PC-9 (cell line): ENCODE measurements at places on chromosomes 7 and 10. TPM values are rescaled to one million over a fixed set of nuclear protein-coding genes. Genes with fewer than 3 reads are reported as not detected.

The FEZF1 gene
- not detected in 2 replicates for total RNA-seq

The USP54 gene
- 38.3 and 52.4 TPM in 2 replicates for total RNA-seq

The EN2 gene
- not detected in 2 replicates for total RNA-seq

DNA sequence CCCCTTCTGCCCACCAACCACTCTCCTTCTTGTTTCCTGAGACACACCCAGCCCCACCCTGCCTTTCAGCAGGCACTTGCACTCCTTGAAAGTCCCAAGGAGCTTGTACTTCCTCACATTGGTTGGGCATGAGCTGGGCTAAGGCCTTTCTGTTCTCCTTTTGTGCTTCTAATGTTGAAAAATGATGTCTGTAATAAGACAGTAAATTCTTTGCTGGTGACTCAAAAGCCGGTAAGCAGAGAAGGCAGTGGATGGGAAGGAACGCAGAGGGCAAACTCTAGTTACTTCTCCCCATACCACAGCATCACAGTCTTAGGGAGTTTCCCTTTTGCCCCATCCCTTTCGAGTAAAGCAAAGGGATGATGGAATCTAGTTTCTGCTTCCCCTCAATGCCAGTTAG, 185.6 kb downstream of the PLXNA4 start:
- no peak for DNase-seq

GRCh38 chr7:39647816-39648215, 24.4 kb downstream of the RALA start:
- DNase-seq, result no peak

DNA sequence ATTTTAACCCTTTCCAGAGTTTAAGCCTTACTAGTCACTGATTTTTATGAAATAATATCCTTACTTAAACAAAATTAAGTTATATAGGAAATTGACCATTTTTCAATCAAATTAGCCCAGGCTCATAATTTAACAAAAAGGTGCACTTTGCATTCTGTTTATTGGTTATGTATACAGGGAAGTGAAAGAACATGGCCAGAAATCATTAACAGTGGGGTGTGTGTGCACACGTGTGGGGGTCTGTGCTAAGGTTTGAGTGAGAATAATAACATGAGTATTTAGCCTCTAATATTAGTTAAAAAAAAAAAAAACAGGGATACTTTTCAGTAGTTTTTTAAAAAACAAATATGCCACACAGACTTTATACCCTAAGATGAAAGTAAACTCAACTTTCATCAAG, 510.5 kb upstream of the PFKP start:
- DNase-seq, result no peak

DNA sequence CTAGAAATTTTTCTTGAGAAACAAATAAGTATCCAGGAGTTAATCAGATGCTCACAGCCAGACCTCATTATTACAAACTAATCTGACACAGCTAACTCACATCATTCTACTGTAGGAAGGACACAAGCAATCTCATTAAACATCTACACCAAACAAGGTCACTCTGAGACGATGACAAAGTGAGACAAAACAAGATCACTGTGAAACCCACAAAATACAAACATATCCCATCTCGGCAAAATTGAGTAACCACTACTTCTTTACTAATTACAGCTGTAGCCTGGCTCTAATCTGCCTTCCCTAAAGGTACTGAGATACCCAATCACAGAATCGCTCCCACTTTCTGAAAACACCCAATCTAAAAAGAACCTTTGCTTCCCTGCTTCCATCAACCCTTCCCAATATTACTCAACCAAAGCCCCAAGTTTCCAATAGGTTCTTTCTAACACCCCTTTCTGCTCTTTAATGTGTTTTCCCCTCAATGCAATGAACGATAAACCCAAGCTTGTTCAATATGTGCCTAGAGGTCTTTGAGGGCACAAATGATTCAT, 26.9 kb downstream of the CCDC6 start:
- DNase-seq, result no peak

DNA sequence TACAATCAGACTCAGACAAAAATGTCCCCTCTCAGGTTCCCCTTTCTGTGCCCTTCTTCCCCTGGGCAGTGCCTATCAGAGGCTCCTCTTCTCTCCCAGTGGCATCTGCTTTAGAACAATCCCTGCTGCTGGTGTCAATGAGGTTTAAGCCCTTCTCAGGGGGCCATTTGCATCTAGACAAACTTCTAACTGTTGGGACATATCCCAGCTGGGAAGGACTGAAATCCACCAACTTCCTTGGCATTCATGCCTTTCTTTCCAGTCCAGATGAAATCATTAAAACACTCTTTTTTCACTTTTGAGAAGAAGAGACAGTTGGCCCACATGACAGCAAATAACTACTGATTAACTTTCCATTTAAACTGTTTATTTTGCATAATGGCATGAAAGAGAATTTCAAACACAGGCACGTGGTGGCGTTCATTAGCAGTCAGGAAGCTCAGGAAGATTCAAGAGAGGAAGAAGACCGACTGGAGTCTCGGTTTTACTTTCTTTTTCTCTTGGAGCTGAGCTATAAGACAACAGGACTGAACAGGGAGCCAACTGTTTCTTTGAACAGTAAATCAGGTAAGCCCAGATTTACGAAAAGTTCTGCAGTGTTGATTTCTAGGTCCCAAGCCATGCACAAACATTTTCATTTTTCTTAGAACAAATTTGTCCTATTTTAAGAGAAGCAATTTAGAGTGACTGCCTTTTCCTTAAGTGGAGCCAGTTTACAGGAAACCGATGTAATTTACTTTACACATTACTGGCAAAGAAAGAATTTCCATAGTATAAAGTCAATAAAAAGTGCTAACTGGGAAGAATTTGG, at the start of gene GIMAP2:
TSS of gene GIMAP2 (plus strand) at position 488 of the 811 bp plus-strand sequence. CDS start 1,354 bp downstream, outside the sequence.
- no peak for DNase-seq

DNA sequence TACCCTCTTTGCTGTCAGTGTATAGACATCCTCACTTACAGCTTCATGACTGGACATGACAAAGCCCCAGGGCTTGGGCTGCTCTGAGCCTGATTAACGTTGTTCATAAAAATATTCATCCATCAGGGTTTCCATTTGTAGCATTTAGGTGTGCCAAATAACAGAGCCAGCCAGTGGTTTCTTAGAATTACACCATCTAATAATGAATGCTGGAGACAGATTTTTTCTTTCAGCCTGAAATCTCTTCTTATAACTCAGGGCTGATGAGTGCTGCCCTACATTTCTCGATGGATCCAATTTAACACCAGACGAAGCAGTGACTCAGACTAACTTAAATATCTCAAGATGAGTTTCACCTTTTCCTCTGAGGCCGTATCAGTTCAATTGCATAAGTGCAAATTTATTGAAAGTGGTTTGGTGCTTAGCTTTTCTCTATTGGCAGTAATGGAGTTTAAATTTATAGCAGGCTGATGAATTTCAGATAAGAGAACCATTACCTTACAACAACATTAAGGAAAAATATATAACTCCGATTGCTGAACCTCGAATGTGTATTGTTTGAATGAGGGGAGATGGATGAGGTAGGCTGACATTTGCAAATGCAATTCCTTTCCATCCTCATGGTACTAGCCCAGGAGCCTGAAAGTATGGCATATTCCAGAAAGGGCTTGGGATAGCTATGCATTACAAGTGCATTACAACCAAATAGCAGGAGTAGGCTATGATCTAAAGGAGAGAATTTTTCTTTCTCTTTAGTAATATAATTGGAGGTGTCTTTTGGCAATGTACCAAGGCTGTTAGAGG, 900.6 kb downstream of the KCNMA1 start:
- DNase-seq, result no peak

DNA sequence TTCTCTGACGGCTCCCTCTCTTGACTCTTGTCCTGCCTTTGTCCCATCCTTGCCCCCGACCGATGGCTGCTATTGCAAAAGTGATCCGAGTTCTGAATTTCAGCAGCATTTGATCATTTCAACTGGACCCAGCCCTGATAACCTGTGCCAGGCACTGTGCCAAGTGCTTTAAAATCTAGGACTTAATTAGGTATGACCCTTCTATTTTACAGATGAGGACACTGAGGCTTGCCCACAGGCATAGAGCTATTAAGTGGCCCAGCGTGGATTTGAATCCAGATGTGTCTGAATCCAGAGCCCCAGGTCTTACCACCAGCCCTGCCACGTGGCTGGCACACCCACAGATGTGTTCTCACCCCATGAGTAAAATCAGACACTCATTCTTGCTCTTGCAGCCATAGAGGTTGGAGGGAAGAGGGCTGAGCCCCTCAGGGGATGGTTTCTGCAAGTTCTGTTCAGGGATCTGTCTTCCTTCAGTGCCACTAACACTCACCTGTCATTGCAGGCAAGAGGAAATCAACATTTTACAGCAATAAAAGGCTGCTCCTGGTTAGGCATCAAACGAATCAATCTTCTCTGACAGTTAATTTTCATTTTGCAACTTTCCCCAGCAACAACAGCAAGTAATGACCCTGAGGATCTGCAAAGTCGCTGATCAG, 101.2 kb downstream of the GRID1 start:
- no peak for DNase-seq

DNA sequence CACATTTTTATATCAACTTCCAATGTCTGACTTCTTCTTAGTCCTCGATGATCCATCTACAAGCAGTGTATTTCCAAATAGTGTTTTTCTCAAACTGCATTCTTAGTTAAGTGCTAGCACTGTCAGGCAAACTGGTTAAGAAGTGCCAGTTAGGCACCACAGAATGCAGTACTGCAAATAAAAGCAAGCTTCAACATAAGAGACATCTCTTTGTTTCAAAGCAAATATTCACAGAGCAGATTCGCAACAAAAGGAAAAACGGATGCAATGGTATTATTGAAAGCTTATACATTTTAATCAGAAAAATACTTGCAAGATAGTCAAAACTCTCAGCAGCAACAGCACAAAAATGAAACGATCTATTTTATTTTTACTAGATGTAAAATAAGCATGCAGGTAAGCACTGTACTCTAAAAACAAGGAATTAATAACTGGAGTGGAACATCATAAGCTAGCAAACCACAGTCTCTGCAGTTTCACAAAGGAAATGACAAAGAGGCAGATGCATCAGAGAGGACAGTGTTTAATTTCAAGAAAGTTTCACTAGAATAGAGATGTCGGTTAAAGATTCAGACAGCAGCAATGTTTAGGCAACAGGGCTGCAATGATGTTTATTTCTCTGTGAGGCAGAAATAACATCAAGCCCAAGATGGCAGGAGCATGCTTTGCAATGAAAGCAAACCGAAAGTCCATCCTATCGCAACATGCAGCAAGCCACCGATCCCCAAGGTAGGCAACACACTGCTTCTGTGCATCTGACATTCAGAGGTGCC, 82.0 kb downstream of the FGFR2 start:
- no peak for DNase-seq

DNA sequence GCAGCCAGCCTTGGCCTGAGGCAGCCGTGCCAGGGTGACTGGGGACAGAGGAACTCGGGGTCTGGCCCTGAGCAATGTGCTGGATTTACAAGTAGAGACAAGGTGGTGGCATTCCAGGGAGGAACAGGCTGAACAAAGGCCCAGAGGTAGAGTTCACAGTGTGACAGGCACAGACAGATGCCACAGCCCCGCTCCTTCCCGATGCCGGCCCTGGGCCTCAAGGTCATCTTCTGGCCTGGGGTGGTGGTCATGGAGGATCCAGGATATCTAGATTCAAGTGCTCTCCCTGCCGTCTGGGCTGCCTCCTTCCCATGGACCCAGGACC, 68.9 kb upstream of the COL13A1 start:
- no peak for DNase-seq

DNA sequence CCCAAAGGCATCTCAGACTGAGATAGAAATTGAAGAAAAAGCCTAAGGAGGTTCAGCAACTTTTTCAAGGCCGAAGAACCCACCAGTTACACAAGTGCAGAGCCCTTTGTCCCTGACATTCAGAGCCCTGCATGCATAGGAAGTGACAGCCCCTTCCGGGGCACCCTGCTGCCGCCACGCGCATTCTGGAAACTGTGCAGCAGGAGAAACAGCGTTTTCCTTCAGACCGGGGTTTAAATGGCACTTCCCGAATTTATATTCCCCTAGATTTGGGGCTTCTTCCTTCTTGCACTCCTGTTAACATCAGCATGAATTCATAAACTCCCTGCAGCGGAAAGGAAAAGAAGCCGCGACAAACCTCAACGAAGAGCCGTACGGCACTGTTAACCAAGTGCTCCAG, 190.5 kb upstream of the C7orf33 start:
- DNase-seq, result no peak

GRCh38 chr7:101302641-101303101, 18.9 kb downstream of the IFT22 start:
- no peak for DNase-seq

- DNase-seq, result no peak
Measured at GRCh38 chr7:95398155-95398940, 2.2 kb upstream of the PON3 start.

DNA sequence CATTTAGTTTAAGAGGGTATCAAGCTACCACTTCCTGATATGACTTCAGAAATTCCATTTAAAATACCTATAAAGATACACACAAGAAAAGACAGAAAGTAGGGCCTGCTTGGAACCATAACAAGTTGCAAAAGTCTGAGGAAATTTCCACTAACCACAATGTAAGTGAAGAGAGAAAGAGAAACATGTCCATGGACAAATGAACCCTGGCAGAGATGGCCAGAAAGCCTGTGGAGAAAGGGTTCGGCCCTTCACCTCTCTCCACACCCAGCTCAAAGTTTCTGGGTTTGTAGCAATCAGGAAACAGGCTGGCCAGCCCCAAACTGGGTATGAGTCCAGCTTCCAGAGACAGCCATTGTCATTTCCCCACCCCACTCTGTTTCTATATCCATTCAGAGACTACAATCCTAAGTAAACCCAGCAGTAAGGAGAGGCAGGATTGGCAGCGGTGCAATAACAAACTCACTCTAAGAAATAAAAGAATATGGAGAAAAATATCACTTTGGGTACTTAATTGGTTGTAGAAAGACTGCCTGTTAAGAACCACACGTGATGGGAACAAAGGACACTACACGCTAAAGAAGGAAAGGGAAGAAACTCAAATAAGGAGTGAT, 71.1 kb downstream of the STK17A start:
- DNase-seq, result no peak

GRCh38 chr10:82266438-82266837, 391.4 kb downstream of the NRG3 start:
- no peak for DNase-seq

- no peak for DNase-seq
Measured at GRCh38 chr10:30366351-30366750, 17.3 kb upstream of the MTPAP start.

GRCh38 chr7:78434281-78434680, 635.7 kb downstream of the PHTF2 start:
- DNase-seq, result no peak
